ENCODE measurements at places on chromosomes 1 and 21.

- DNase-seq: no peak
Measured at GRCh38 chr1:33791251-33791650, 72.6 kb upstream of the HMGB4 start.

DNA sequence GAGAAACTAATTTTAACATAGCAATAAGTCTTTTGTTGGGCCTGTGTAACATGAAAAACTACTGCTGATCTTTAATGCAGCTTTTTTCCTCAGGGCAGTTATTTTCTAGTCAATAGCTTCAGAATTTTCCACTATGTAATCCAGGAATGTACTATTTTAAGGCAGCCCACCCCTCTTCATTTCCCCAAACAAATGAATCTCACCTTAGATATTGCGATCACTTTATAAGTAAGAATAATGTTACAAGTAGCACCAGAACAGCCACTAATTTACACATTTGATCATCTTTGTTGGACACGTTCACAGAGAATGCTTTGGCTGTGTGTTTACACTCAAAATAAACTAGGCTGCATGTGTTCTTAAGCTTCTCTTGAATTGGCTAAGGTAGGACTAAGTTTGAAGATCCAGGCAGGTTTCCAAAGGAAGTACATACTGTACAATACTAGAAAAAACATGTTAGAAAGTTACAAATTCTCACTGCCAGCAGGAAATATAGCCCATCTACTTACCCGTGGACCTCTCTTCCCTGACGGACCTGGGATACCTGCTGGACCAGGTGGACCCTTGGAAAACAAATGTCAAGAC lies 41.7 kb downstream of the COL24A1 start:
- DNase-seq: no peak

- no peak for DNase-seq
Measured at GRCh38 chr1:112626193-112626592, 6.6 kb downstream of the CAPZA1 start.

DNA sequence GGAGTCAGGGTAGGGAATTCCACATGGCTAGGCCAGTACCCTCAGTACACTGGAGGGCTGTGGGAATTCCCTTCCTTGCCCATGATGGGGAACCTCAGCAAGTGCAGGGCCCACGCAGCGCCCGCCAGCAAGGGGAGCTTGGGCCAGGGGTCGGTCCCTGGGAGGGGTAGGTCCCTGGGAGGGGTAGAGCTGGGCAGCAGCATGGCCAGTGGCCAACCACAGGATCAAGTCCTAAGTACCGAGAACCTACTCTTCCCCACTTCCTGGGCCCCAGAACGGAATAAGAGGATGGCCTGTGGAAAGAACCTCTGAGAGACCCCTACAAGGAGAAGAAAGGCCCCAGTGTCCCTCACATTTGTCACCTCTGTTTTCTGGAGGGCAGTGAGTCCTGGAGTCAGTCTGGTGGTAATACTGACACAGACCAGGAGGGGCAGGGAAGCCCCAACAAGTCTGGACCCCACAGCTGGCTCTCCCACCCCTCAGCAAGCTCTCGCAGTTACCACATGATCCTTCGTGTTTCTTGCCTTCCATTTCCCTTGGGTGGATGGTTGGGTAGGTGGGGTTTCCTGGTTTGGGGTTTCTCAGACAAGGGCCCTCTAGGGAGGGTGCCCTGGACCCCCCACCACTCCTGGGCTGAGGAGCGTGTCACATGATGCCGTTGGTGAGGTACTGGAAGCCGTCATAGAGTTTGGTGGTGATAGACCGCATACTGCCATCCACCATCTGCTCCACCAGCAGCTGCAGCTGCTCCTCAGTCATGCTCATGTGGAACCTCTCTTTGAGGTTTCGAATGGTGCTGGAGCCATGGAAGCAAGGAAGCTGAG lies 10.3 kb downstream of the ZNF687 start:
- no peak for DNase-seq

DNA sequence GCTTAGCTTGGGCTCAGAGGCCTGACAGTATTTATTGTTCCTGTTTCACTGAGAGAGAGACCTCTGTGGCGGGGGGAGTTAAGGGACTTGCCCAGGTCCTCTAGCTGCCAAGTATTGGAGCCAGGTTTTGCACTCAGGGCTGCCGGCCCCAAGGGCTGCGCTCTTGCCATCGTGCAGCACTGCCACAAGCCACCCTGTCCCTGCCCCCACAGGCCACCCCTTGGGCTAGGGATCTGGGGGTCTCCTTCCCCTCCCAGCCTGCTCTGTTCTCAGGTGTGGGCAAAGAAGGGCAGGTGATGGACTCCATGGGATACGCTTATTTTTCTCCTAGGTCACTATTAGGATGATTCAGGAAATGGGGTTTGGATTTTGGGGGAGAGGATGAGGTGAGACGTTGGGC lies 8.7 kb downstream of the KIAA1614 start:
- DNase-seq: no peak

DNA sequence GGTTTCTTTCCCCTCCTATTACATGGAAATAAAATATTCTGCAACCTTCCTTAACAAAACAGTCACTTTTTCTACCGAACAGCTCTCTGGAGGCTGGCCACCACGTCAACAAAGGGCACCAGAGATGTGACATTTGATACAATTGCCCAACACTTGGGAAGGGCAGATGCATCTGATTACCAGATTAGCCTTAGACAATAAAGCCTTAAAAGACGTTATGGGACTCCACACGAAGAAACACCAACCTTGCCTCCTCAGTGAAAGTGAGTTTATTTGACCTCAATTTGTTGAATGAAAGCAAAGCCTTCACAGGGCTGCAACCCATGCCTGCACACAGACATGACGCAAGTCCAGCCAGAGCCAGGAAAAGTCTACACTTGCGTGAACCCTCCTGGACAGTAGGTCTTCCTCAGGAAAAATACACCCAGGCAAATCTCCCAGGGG lies 136.1 kb downstream of the TGFBR3 start:
- DNase-seq: no peak

DNA sequence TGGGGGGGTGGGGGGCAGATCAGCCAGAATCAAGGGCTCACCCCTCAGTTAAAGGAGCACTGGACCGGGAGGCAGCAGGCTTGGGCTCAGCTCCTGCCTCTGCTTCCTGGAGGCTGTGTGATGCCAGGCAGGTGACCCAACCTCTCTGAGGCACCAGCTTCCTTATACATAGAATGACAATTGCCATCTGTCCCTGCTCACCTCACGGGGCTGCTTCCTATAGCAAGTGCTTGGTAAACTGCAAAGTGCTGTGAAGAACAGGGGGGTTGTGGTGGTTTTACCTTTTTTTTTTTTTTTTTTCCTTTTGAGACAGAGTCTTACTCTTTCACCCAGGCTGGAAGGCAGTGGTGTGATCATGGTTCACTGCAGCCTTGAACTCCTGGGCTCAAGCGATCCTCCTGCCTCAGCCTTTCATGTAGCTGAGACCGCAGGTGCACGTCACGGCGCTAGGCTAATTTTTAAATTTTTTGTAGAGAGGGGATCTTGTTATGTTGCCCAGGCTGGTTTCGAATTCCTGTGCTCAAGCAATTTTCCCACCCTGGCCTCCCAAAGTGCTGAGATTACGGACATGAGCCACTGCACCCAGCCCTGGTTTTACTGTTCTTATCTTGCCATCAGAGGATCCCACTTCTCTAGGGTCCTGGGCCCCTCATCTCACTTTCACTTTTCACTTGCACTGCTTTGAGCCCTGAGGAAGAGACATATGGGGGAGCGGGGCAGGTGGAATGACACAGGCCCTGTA lies 11.6 kb downstream of the KCNQ4 start:
- no peak for DNase-seq

DNA sequence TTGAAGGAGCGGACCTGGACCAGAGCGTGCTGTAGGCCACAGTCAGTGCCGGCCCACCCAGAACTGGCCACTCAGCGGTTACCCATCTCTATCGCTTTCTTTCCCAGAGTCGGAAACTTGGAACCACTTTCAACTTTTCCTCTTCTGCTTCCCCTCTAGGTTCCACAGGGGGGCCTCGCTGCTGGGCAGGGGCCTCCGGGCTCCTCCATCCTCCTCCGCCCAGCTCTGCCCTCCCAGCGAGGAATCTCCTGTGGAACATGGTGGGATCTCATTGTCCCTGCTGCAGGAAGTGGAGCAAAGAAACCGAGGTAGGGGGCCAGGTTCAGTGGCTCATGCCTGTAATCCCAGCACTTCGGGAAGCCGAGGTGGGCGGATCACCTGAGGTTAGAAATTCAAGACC lies 139.2 kb downstream of the ETS2 start:
- DNase-seq: no peak

DNA sequence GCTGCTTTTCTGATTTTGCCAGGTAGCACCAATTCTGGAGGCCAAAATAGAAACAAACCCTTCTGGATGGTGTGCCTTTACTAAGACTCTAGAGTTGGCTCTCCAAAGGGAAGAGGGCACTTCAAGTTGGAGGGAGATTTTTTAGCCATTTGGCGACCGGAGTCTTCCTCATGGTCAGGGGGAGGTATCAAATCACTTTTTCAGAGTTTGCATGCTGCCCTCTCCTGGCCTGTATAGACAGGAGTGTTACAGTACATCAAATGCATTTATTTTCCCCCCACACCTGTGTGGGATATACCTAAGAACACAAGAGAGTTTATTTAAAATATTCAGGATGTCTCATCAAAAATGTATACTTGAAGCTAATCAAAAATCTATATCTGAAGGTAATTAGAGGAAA lies 3.2 kb downstream of the GREM2 start:
- no peak for DNase-seq

DNA sequence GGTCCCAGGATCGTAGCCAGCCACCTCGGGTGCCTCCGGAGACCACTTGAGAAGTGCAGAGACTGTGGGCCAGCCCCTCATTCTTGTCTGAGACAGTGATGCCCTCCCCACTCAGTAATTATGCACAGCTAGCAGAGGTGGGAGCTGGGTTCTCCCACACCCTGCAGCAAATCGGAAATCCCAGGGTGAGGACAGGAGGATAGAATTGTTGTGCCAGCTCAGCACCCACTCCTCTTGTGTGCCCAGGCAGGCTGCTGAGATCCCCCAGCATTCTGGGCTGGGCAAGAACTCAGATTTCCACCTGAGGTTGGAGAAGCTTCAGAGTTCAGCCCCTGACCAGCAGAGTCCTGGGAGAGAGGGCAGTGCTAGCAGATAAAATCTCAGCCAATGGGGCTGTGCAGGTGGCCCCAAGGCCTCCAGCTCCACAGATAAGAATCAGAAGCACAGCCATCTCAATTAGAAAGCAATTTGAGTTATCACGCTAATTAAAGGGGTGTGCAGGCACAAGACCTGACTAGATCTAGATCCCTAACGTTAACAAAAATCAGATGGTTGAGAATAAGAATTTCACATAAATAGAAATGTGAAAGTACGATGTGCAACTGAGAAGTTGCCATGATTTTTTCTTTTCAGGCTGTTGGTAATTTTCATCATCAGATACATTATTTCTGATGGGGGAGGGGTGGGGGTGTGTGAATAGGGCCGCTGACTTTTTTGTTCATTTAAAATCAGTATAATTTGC lies 45.5 kb upstream of the IRF2BP2 start:
- DNase-seq: no peak

- no peak for DNase-seq
Measured at GRCh38 chr21:15875286-15875685, 145.5 kb downstream of the USP25 start.

- DNase-seq: no peak
Measured at GRCh38 chr21:36188081-36188681, 31.6 kb downstream of the DOP1B start.

DNA sequence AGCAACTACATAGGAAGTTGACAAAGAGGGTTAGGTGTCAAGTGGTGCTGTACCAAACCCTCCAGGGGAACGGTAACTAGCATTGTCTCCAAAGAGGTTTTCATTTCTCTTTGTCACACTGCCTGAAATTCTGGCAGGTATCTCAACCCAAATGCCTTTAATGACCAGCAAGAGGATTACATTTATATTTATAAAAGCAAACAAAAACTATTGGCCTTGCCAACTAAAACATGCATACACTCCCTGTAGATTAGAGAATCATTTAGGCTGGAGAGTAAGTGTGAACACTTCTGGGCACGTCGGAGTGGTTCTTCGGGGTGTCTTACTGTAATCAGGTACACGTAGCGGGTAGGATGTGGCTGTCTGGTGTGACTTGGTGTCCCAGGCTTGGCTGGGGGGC lies 84.9 kb downstream of the VPS26C start:
- no peak for DNase-seq

DNA sequence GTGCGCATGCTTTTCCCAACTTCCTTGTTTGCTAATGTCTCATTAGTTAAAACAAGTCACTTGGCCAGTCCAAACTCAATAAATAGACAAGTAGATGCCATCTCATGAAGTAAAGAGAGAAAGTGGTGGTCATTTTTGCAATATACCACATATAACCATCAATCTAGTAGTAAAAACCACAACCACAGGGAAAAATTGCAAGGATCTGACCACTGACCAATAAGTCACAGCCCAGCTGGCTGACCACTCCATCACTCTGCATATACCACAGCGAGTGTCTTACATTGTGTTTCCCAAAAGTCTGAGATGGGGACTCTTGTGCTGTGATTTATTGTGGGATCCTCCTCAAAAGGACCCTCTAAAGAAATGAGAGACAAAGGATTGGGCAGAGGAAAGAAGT lies 76.0 kb downstream of the FH start:
- no peak for DNase-seq

DNA sequence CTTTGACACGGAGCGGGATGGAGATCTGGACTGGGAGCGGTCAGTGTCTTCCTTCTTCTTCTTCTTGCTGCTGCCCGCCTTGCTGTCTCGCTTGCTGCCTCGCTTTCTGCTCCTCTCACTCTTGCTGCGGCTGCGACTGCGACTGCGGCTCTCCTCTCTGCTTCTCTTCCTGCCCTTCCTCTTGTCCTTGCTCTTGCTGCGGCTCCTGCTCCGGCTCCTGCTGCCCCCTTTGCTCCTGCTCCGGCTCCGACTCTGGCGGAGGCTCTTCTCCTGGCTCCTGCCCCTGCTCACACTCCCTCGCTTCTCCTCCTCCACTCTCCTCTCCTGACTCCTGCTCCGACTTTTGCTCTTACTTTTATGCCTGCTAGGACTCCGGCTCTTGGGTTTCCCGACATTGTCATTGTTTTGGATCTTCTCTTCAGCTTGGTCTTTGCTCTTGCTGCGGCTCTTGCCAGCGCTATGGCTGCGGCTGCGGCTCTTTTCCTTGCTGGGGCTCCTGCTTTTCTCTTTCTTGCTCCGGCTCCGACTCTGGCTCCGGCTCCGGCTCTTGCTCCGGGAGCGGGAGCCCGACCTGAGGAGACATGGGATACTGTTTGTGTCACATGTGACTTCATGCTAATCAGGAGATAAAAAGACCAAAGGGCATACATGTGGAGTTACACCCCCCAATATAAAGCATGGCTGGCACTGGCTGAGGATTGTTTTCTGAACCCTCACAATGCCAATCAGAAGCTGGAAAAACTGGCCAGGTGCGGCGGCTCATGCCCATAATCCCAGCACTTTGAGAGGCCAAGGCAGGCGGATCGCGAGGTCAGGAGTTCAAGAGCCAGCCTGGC lies 25.2 kb upstream of the TMEM200B start:
- DNase-seq: no peak
